Renal cortex interstitium (tissue), 15 donors: ENCODE measurements at places on chromosomes 6 and 20. TPM values are rescaled to one million over a fixed set of nuclear protein-coding genes. Genes with fewer than 3 reads are reported as not detected.

The GABRR2 gene
- polyA plus RNA-seq = 3.5 TPM

GRCh38 chr20:21029341-21029740, 76.8 kb downstream of the LINC00237 start:
- no peak for DNase-seq

- no peak for DNase-seq
Observed at GRCh38 chr20:3250091-3250504, 11.1 kb upstream of the SLC4A11 start.

DNA sequence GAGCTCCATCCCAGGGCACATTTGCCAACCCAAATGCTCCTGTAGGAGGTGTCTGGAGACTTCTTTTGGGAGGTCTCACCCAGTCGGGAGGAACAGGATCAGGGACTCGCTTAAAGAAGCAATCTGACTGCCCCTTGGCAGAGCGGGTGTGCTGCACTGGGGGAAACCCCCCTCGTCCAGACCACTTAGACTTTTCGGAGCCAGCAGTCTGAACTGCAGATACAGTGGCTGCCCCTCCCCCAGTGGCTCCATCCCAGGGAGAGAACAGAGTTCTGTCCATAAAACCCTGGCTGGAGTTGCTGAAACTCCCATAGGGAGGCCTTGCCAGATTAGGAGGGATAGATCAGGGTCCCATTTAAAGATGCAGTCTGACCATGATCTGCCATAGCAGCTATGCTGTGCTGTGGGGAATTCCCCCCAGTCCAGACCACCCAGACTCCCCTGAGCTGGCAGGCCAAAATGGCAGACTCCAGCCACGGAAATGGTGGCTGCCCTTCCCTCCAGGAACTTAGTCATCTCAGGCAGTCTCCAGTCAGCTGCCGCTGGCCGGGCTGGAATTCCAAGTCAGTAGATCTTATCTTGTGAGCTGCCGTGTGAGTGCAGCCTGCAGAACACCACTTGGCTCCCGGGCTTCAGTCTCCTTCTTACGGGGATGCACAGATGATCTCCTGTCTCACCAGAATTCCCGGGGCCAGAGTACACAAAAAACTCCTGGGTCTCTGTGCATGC, 278.1 kb upstream of the SASH1 start:
- no peak for DNase-seq
